ENCODE measurements at places on chromosomes 3 and 15.

DNA sequence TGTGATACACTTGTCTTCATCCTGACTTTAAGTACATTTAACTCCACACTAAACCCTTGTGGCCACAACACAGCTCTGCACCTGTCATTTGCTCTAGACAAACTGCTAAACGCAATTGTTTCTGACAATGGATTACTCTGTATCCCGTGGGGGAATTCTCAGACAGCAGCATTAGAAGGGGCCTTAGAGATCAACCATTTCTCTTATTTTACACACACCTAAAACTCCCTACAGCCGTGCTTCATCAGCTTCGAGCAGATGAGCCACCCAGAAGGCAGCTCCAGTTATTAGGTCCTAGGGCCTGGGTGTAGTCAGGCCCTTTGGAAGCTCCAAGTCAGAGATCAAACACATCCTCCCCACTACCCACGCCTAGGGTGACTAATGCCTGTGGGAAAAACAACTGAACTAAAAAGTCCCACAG lies 1.3 kb upstream of the IL12A start:
- peak; percentile 16 for DNase-seq

- DNase-seq, result peak; percentile 50
These were observed 20.5 kb downstream of the GALK2 start for GRCh38 chr15:49190586-49190985.

DNA sequence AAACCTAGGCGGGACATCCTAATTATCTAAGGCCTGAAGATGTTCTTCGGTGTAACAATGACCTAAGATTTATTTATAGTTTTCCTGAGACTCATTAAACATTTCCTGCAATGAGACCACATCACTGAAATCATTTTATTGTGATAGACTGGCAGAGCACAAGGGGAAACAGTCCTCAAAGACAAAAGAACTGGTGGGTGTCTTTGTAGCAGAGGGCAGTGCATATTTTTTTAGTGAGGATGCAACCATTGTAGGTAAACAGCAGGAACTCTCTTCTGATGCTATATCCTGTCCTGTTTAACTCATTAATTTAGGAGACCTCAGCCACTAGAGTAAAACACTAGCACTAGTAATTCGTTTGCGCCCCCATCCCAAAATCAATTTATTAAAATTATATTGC lies 100.0 kb downstream of the MAGI1 start:
- no peak for DNase-seq

DNA sequence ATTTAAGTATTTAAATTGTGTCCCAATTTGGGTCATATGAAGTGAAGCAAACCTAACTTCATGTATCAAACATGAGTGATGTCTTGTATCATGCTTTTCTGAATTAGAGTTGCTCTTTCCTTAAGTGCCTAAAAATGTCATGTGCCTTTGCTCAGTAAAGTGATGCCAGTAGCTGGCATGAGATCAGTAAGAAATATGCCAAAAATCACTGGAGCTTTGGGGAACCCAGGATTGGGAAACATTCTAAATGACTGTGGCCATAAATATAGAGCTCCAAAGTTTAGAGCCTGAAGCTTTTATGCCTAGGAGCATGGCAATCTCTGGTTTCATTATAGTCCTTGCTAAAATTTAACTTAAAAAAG lies 33.8 kb downstream of the RBMS3 start:
- DNase-seq, result no peak

DNA sequence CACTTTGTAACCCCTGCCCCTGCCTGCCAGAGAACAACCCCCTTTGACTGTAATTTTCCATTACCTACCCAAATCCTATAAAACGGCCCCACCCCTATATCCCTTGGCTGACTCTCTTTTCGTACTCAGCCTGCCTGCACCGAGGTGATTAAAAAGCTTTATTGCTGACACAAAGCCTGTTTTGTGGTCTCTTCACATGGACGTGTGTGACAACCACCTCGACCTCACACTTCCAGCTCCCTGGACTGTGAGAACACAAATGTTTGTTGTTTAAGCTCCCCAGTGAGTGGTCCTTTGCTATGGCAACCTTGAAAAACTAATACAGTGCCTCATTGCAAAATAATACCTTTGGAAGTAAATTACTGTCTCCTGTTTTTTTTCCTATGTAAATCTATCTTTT lies 299.2 kb upstream of the POU1F1 start:
- DNase-seq, result no peak

GRCh38 chr3:25073423-25073822 lies 354.6 kb upstream of the RARB start:
- DNase-seq, result no peak

DNA sequence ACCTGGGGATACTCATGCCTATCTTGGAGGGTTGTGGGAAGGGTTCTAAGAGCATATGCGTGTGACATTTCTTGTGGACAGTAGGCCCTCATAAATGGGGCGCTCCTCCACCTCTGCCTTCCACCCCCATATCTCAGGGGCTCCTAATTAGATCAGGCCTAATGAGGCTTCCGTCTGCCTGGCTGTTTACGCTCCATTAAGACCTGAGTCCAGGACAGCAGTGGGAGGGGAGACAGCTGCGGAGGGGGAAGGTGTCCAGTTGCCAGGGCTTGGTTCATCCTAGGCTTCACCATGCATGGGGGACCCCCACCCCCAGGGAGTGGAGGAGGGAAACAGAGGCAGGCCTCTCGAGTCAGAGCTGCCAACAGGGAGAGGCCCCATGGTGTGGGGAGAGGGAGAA lies 9.3 kb upstream of the LINGO1 start:
- DNase-seq, result no peak

GRCh38 chr3:15382405-15382923 lies 44.9 kb downstream of the METTL6 start:
- no peak for DNase-seq

DNA sequence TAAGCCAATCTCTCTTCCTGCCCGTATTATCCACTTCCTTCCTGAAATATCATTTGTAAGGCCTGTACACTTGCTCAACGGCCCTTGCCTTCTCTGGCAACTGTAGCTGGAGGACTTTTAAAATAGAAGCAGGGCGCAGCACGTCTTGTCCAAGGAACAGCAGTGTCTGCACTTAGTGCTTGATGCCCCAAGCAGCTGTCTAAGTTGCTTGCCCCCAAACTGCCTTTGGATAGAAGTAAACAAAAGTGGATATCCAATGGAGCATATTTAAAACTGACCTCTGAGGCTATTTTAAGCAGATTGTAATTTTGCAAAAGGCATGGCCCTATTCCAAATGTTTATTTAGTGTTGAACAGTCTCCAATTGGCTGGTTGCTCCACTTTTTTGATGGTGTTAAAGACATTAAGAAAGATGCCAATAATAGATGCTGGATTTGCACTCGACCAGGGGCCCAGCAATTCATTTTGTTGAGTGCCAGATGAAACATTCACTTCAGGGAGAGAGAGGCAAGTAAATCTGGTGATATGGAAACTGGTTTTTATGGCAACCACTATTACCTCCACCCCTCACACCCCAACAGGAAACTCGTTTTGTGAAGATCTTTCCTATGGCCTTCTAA lies 526.8 kb upstream of the TBL1XR1 start:
- peak; percentile 47 for DNase-seq

GRCh38 chr3:177459401-177459800 lies 262.1 kb upstream of the TBL1XR1 start:
- no peak for DNase-seq

GRCh38 chr15:88586401-88587162 lies 34.6 kb upstream of the AEN start:
- no peak for DNase-seq

- no peak for DNase-seq
These were observed 11.7 kb downstream of the LIPH start for GRCh38 chr3:185540695-185541094.

GRCh38 chr15:24607636-24608035 lies 67.9 kb upstream of the NPAP1 start:
- no peak for DNase-seq

DNA sequence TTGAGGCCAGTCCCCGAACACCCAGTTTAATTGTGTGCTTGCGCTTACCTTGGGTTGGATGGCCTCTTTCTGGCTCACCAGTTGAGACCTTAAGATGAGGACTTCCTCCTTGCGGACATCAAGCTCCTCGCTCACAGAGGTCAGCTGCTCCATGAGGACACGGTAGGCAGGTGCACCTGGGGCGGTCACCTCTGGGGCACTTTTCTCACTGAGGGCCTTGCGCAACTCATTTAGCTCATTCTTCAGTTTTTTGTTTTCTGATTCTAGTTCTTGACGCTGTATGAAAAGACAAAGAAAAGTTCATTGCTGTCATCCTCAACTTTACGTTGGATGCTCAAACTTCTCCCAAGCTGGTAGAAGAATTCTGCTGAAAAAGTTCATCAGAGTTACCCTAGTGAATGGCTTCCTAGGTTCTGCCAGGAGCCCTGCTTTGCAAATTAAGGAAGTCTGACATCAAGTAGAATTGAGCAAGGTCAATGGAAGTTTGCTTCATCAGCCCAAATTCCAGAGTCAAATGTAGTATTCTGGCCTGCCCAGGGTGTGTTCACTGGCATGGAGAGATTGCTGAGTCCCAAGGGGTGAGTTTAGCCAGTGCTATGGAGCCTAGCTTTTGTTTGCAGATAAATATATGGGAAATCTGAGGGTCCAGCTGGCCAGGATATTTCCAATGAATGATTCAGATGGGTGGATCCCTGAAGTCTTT lies 55.8 kb upstream of the MYO5C start:
- no peak for DNase-seq

- DNase-seq, result no peak
These were observed 28.4 kb downstream of the CA12 start for GRCh38 chr15:63353261-63353660.

DNA sequence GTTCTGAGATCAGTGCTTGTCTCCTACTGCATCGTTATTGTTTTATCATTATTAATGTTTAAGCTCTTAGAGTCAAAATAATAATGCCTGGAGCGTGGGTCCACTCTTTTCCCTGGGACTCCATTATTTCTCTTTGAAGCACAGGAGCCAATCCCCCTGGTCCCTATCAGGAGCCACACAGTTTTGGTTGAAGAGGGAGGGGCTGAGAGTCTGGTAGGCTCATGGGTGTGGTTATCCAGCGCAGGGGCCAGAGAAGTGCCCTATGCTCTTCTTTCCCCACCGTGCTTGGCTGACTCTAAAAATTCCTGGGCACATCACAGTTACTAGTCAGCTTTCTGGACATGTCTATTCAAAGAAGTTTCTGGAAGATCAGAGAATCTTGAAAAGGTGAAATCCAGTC lies 121.5 kb downstream of the DNAJB8 start:
- DNase-seq, result peak; percentile 55

- peak; percentile 52 for DNase-seq
These were observed 21.8 kb upstream of the KLF13 start for GRCh38 chr15:31304751-31305365.

DNA sequence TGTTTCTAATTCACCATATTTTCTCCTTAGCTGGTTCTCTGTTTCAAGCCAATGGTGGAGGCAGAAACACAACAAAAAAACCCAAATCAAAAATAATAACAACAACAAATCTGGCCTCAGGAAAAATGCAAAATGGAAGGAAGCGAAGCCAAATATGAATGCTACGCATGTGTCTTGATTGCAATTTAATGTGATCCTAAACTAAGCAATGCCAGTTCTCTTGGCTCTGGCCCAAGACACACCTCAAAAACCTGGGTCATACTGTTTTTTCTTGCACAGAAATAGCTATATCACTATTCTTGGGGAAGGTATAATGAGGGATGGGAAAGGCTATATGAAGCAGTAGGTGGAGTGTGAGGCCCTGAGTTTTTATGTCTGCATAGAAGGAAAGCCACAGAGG lies 724.7 kb downstream of the AGBL1 start:
- no peak for DNase-seq

Measured in hematopoietic multipotent progenitor cell treated with erythropoietin and hydrocortisone succinate and interleukin-3 and kit ligand, for 6 days (in vitro differentiated cells).